ENCODE measurements at places on chromosomes 16 and 17. TPM values are rescaled to one million over a fixed set of nuclear protein-coding genes. Genes with fewer than 3 reads are reported as not detected.

GRCh38 chr16:55698946-55699345, 43.2 kb downstream of the SLC6A2 start:
- no peak overlapping the region for H3K4me3 ChIP-seq
- H3K27me3 ChIP-seq: peaks cover 2% of the 10 kb centered on the region
- no peak for DNase-seq
- no peak overlapping the region for H3K27ac ChIP-seq

GRCh38 chr17:12756786-12757185, 32.5 kb upstream of the ARHGAP44 start:
- H3K4me3 ChIP-seq: no peak overlapping the region
- H3K36me3 ChIP-seq: no peaks in the 10 kb centered on the region
- DNase-seq: no peak
- H3K4me1 ChIP-seq: no peaks in the 10 kb centered on the region

- DNase-seq: no peak
- peaks cover 39% of the 10 kb centered on the region for H3K27me3 ChIP-seq
- H3K27ac ChIP-seq: no peak overlapping the region
- H3K4me1 ChIP-seq: peaks cover 6% of the 10 kb centered on the region
- H3K36me3 ChIP-seq: no peaks in the 10 kb centered on the region
- no peak overlapping the region for H3K4me3 ChIP-seq
Observed at GRCh38 chr16:84818989-84819643, 669 bp upstream of the CRISPLD2 start.

GRCh38 chr16:1305823-1306222, 3.6 kb upstream of the UBE2I start:
- DNase-seq: no peak
- H3K27ac ChIP-seq: no peak overlapping the region
- no peak overlapping the region for H3K4me3 ChIP-seq

- DNase-seq: no peak
- H3K27me3 ChIP-seq: peaks cover 39% of the 10 kb centered on the region
- no peak overlapping the region for H3K4me3 ChIP-seq
- H3K27ac ChIP-seq: no peak overlapping the region
- no peaks in the 10 kb centered on the region for H3K36me3 ChIP-seq
- no peaks in the 10 kb centered on the region for H3K4me1 ChIP-seq
Observed at GRCh38 chr17:8776248-8776647, 17.9 kb upstream of the SPDYE4 start.

- DNase-seq: no peak
- H3K4me3 ChIP-seq: peak overlapping the region; percentile 48
- H3K27me3 ChIP-seq: no peaks in the 10 kb centered on the region
- peaks cover 28% of the 10 kb centered on the region for H3K4me1 ChIP-seq
- no peaks in the 10 kb centered on the region for H3K36me3 ChIP-seq
- H3K27ac ChIP-seq: peak overlapping the region; percentile 84
Observed at GRCh38 chr16:11264155-11264832, 4.8 kb downstream of the TNP2 start.

- peaks cover 28% of the 10 kb centered on the region for H3K4me1 ChIP-seq
- no peak overlapping the region for H3K27ac ChIP-seq
- no peak overlapping the region for H3K4me3 ChIP-seq
- H3K27me3 ChIP-seq: peaks cover 10% of the 10 kb centered on the region
- DNase-seq: no peak
- no peaks in the 10 kb centered on the region for H3K36me3 ChIP-seq
Observed at GRCh38 chr17:78886954-78887353, 16.0 kb downstream of the CEP295NL start.

GRCh38 chr16:12336141-12336540, 359.6 kb downstream of the SNX29 start:
- no peaks in the 10 kb centered on the region for H3K27me3 ChIP-seq
- DNase-seq: no peak
- no peak overlapping the region for H3K4me3 ChIP-seq
- no peaks in the 10 kb centered on the region for H3K36me3 ChIP-seq
- H3K27ac ChIP-seq: no peak overlapping the region
- no peaks in the 10 kb centered on the region for H3K4me1 ChIP-seq

GRCh38 chr17:18159551-18160120, 24.0 kb upstream of the ALKBH5 start:
- no peak overlapping the region for H3K4me3 ChIP-seq
- H3K27me3 ChIP-seq: no peaks in the 10 kb centered on the region
- DNase-seq: no peak
- no peak overlapping the region for H3K27ac ChIP-seq
- H3K4me1 ChIP-seq: peaks cover 10% of the 10 kb centered on the region

GRCh38 chr16:11020792-11021551, 76.6 kb downstream of the CLEC16A start:
- peaks cover 67% of the 10 kb centered on the region for H3K36me3 ChIP-seq
- peaks cover 55% of the 10 kb centered on the region for H3K4me1 ChIP-seq
- H3K27ac ChIP-seq: peak overlapping the region; percentile 28
- H3K4me3 ChIP-seq: no peak overlapping the region
- H3K27me3 ChIP-seq: no peaks in the 10 kb centered on the region

- H3K36me3 ChIP-seq: no peaks in the 10 kb centered on the region
- no peak within 1 kb of the TSS for H3K4me3 ChIP-seq
- no peak for DNase-seq
- peaks cover 32% of the 10 kb centered on the region for H3K27me3 ChIP-seq
- H3K4me1 ChIP-seq: no peaks in the 10 kb centered on the region
- no peak within 1 kb of the TSS for H3K27ac ChIP-seq
Observed at GRCh38 chr16:21233521-21234150, at the start of gene ANKS4B. Gene ANKS4B, plus strand, starts transcription at chr16:21233699. Its CDS starts 39 bp downstream, at chr16:21233738.

DNA sequence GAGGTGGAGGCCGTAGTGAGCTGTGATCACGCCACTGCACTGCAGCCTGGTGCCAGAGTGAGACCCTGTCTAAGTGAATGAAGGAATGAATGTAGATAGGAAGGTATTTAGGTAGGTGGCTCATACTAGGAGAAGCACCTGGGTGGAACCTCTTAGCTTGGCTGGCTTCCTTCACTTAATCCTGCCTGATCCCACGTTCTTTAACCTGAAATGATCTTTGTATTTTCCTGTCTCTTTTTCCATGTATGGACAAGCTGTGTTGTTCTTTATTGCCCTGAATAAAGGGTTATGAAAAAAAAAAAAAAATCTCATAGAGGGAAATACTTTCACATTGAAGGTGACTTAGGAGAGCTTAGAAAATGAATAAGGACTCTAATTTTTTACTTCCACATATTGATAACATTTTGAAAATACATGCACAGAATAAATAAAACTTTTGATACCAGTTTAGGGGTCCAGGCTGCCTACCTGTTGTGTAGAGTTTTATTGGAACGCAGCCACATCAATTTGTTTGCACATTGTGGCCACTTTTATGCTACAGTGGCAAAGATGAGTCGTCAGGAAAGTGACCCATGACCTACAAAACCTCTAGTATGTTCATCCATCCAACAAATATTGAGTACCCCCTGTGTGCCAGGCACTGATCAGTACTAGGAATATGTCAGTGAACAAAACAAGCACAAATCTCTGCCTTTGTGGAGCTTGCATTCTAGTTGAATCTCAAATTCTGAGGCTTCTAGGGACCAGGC, 44.6 kb downstream of the VPS35L start:
- no peak overlapping the region for H3K4me3 ChIP-seq
- peaks cover 27% of the 10 kb centered on the region for H3K36me3 ChIP-seq
- no peak for DNase-seq
- no peaks in the 10 kb centered on the region for H3K4me1 ChIP-seq
- no peaks in the 10 kb centered on the region for H3K27me3 ChIP-seq

DNA sequence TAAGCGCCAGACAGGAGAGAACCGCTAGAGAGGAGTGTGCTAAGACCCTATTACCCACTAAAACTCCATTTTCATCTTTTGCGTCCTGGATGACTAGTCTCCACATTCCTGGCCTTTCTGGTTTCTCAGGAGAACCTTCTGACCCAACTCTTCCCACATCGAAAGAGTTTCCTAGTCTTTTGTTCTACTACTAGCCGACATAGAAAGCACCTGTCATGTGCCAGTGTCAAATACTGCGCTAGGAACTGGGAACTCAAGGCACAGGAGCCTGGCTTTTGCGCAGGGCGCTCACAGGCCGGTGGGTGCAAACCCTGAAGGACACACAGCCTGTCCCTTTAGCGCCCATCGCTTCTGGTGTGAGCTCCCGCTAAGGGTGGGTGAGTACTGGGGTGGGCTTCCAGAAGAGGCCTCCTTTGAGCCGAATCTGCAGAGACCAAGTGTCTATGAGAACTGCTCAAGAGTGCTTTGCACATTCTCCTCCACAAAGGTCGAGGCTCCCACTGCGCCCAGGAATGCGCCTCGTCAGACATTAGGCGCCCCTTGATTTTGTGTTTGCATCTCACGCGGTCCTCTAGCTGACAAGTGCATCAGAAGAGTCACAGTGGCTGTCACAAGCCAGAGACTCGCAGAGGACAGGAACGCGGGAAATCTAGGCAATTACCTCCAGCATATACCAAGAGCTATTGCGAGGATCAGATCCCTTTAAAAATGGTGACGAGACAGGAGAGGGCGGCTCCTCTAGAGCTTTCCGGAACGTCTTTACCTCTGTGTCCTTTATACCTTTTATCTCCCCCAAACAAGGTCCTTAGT, 2.0 kb upstream of the PSMB3 start:
- peaks cover 26% of the 10 kb centered on the region for H3K27me3 ChIP-seq
- H3K4me1 ChIP-seq: peaks cover 43% of the 10 kb centered on the region
- peak overlapping the region; percentile 1 for H3K27ac ChIP-seq
- peaks cover 21% of the 10 kb centered on the region for H3K36me3 ChIP-seq
- DNase-seq: no peak

DNA sequence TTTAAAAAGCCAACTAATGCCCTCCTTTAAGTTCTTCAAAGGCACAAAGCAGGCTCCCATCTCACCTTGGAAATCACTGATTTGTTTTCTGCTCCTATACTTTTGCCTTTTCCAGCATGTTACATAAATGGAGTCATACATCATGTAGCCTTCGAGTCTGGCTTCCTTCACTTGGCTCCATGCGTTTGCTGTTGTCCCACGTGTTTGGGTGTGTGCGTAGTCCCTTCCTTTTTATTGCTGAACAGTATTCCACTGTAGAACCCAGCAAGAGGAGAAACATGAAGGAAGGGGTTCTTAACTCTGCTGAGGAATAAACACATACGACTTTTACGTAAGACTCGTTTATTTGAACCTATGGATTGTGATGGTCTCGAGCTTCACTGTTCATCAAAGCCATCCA, 82.0 kb downstream of the GPRC5B start:
- no peak overlapping the region for H3K27ac ChIP-seq
- no peaks in the 10 kb centered on the region for H3K36me3 ChIP-seq
- H3K27me3 ChIP-seq: peaks cover 2% of the 10 kb centered on the region
- H3K4me1 ChIP-seq: peaks cover 10% of the 10 kb centered on the region

- H3K27ac ChIP-seq: peak overlapping the region; percentile 79
- no peaks in the 10 kb centered on the region for H3K27me3 ChIP-seq
- peaks cover 49% of the 10 kb centered on the region for H3K36me3 ChIP-seq
- peak; percentile 77 for DNase-seq
- H3K4me3 ChIP-seq: peak overlapping the region; percentile 87
- H3K4me1 ChIP-seq: peaks cover 43% of the 10 kb centered on the region
Observed at GRCh38 chr17:48908853-48909394, 717 bp downstream of the UBE2Z start.

DNA sequence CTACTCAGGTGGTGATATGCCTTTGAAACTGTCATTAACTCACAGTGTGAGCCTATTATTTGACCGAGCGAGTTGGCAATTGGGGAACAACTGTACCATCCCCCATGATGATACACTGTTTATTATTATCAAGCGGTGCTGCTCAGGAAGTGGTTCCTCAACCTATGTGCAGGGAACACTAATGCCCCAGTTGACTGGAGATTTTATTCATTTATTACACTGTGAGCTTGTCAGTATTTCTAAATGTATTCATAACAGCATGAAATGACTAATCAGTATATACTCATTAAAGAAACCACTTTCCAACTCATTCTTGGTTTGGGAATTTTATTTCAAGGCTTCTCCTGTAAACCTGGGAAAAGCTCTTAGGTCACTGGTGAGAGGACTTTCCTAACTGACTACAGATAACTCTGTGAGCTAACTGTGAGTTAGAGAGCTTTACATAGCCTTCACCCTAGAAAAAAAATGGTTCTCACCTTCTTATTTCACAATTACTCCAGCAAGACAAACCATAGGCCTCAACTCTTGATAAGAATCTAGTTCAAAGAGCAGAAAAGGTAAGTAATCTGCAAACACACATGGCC, 42.4 kb downstream of the NXPH3 start:
- peak overlapping the region; percentile 66 for H3K27ac ChIP-seq
- no peak overlapping the region for H3K4me3 ChIP-seq
- peaks cover 29% of the 10 kb centered on the region for H3K4me1 ChIP-seq
- no peak for DNase-seq
- no peaks in the 10 kb centered on the region for H3K27me3 ChIP-seq

DNA sequence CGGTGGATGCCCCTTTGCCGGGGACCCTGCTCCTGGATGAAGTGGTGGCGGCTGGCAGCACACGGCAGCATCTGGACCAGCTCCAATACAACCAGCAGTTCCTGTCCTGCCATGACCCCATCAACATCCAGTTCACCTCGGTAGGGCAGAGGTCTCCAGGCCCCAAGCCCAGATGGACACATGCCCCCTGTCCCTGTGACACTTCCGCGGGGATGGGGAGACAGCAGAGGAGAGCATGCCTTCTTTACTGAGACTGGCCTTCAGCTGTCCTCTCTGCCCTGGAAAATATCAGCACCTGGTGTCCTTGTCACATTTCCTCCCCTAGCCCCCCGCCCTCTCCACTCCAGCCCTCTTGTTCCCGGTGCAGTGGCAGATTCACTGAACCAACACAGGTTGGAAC, 6.2 kb downstream of the CHAD start:
- no peak overlapping the region for H3K4me3 ChIP-seq
- no peaks in the 10 kb centered on the region for H3K36me3 ChIP-seq
- no peaks in the 10 kb centered on the region for H3K4me1 ChIP-seq
- H3K27ac ChIP-seq: no peak overlapping the region
- no peak for DNase-seq

The SLC47A1 gene
- 0.25 TPM for total RNA-seq

The ADAD2 gene
- total RNA-seq: not detected

The ST6GALNAC1 gene
- 0.48 TPM for total RNA-seq

The KIF2B gene
- not detected for total RNA-seq

The CORO6 gene
- total RNA-seq: 3.1 TPM

The EPN3 gene
- total RNA-seq: not detected

The RAB11FIP4 gene
- total RNA-seq: 20.8 TPM

The ZACN gene
- total RNA-seq: 10.3 TPM

The CYTH1 gene
- total RNA-seq: 83.5 TPM

The SUZ12 gene
- total RNA-seq: 70.4 TPM

The LPO gene
- not detected for total RNA-seq

The CASKIN1 gene
- 1.0 TPM for total RNA-seq

Measured in activated T-helper 2 cell treated with anti-CD3 and anti-CD28 coated beads, Interferon-gamma antibody, Interleukin-2, Interleukin-4, amounts not matched to agents 10 μg/mL and 5 μg/mL and 100 μg/mL, durations not matched to agents 14 hours and 24 hours and 36 hours (primary cell).